ENCODE measurements at places on chromosomes 1 and 21.

DNA sequence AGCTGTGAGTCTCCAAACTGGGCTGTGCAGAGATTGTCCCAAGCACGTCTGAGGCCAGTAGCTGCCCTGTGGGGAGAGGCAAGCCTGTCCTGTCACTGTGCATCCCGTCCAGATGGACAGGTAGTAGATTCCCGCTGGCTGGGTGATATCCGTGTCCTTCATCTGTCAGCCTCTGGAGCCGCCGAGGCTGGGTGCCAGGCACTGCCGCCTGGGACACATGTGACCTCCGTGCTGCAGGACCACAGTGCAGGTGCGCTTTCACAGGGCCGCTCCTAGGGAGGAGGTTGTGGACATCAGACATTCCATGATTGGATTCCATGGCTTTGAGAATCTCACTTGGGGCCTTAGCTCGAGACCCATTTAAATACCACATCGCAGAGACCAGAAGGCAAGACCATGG, 4.7 kb downstream of the PDXK start:
- DNase-seq, result no peak

- DNase-seq, result no peak
Observed at GRCh38 chr1:246450611-246451251, 56.3 kb downstream of the SMYD3 start.

DNA sequence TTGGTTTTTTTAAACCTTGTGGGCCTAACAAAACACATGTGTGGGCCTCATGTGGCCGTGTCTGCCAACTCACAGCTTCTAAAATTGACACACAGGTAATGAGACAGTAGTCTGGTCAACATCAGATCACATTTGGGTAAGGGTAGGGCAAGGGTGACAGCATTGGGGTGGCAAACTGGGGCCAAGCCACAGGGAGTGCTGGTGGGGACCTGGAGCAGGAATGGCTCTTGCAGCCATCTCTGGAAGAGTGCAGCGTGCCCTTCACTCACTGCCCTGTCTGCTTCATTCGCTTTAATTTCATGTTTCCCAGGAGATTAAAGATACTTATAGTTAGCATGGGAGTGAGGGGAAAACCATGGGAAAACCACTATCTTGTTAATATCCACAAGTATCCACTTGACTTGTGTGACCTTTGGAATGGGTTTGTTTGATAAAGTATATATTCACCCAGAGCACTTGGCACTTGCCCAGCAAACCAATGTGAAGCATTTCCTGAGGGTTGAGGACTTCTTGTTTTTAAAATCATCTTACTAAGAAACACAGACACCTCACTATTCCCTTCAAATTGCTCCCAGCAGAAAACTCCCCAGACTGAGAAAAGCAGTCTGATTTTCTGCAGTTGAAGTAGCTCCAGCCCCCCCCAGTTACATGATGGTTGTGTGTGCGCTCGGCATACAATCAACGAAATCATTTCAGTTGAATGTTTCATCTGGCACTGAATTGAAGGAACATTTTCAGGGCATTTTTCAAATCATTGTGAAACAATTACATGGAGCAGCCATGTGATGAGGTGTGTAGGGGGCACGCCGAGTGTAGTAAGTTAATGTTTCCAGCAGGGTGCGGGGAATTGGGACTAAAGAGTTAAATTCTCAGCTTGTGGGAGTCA, 175.7 kb downstream of the VPS13D start:
- DNase-seq, result no peak

- DNase-seq, result no peak
Observed at GRCh38 chr1:238119861-238120260, 229.1 kb upstream of the ZP4 start.

GRCh38 chr1:94111879-94112278, 9.1 kb downstream of the ABCA4 start:
- no peak for DNase-seq

- DNase-seq, result no peak
Observed at GRCh38 chr21:37244501-37245095, 22.5 kb downstream of the VPS26C start.

Measured in caudate nucleus (tissue), 63 donors.